HT-29 (cell line): ENCODE measurements at places on chromosomes 1 and 21. TPM values are rescaled to one million over a fixed set of nuclear protein-coding genes. Genes with fewer than 3 reads are reported as not detected.

DNA sequence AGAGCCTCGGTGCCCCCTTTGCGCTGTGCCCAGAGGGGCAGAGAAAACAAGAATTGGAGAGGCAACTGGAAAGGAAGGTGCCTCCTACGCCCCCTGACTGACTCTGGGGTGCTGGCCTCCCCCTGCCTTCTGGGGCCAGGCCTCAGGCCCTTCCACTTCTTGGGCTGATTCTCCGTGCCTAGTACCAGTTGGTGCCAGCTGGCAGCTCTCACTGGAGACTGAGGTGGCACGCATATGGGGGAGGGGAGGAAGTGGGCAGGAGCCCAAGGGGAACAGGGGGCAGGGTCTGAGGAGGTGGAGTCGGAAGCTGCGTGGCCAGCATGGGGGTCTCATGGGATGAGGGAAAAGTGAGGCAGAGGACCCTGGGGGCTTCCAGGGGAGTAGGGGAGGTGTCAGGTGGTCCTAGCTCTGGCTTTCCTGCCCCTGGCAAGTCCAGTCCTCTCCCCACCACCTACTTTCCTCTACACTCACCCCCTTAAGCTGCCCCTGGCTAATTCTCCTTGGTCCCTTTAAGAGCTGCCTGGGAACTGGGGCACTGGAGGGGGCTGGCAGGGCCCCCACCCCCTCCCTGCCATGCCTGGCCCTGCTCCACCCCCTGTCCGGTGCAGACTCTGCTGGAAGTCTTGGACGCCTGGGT, 6.5 kb upstream of the SEMA4A start:
- no peak for DNase-seq

DNA sequence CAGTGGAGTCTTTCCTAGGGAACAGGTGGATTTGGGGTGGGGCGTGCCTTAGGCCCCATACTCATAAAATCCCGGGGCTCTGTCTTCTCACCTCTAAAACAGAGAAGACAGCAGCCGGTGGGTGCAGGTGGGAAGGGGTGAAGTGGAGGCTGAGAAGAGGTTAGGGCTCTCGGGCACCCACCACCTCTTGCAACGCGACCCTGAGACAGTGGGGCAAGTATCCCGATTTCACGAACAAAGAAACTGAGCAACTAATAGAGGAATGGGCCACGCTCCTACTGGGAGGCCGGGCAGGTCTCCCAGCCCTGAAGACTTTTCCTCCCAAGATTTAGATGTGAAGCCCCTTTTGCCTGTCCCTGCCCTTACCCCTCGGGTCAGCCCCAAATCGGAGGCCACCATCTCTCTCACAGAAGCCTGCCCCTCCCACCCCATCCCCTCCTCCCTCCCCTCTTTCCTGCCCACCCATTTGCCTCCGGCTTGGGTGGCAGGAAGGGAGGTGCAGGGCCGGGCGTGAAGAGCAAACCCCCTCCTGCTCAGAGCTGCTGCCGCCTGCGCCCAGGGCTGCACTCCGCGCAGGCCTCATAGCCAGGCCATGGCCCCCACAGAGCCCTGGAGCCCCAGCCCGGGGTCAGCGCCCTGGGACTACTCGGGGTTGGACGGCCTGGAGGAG, at the start of gene GPR25:
Gene GPR25 (plus strand): TSS at position 536 of the 670 bp plus-strand sequence. CDS start 57 bp downstream, at position 593.
- DNase-seq = no peak

DNA sequence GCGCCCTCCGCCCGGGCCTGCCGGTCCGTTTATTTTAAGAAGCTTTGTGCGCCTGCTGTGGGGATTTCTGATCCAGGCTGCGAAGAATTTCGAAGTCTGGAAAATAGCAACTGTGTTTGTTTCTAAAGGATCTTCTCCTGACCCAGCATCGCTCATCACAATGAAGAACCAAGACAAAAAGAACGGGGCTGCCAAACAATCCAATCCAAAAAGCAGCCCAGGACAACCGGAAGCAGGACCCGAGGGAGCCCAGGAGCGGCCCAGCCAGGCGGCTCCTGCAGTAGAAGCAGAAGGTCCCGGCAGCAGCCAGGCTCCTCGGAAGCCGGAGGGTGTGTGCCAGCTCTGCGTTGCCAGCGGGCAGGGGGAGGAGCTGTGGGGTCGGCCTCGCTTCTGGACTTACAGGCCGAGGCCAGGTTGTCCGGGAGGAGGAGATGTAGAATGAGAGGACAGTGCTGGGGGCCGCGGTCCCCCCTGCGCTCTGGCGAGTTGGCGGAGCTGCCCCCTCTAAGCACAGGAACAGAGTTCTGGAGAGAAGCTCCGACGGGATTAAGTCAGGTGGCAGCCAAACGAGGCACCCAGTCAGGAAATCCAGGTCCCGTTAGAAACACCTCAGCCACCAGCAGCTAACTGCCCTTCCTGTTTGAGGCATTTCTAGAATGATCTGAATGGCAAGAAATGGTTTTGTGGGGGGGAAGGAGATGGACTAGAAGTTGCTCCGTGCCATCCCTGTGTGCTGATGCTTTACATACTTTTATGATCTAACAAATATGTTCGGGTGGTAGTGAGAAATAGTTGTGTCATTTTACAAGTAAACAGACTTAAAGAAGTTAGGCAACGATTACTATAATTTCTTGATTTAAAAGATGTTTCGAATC, 948 bp downstream of the TXLNA start:
- DNase-seq = peak; percentile 51

GRCh38 chr1:16187748-16188401, 24.6 kb downstream of the ARHGEF19 start:
- DNase-seq = peak; percentile 93

GRCh38 chr1:156233426-156234127, 8.4 kb upstream of the BGLAP start:
- DNase-seq = no peak

- no peak for DNase-seq
These were observed 80.1 kb upstream of the PTGFR start for GRCh38 chr1:78410643-78411042.

DNA sequence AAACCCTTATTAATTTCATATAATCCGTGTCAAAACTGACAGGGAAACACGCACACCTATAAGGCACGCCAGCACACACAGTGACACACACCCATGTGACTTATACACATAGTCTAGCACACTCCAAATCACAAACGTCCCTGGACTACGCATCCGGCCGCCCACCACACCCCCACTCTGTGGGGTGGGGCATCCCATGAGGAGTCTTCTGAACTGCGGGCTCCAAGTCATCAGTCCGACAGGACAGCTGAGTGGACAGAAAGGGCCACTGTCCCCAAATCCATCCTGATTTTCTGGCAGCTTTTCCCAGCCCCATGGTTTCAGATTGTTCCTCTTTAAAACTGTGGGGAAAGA, 829 bp downstream of the PEA15 start:
- peak; percentile 53 for DNase-seq

- no peak for DNase-seq
These were observed 9.3 kb upstream of the SLX9 start for GRCh38 chr21:44930543-44930981.

- DNase-seq = no peak
These were observed 23.1 kb upstream of the UMODL1 start for GRCh38 chr21:42047821-42048613.

DNA sequence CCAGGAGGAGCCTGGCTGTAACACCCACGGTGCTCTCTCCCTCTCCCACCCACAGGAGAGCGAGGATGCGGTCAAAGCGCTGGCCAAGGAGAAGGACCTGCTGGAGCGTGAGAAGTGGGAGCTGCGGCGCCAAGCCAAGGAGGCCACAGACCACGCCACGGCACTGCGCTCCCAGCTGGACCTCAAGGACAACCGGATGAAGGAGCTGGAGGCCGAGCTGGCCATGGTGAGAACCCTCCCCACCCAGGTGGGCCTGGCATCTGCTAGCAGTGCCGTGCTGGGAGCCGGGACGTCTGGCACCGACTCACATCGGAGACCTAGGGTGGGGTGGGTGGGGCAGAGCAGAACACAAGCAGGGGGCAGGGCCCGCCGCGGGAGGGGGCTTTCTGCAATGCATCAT, 109.6 kb upstream of the TMEM51 start:
- no peak for DNase-seq

- no peak for DNase-seq
These were observed 21.7 kb downstream of the CRYAA start for GRCh38 chr21:43190544-43190943.

DNA sequence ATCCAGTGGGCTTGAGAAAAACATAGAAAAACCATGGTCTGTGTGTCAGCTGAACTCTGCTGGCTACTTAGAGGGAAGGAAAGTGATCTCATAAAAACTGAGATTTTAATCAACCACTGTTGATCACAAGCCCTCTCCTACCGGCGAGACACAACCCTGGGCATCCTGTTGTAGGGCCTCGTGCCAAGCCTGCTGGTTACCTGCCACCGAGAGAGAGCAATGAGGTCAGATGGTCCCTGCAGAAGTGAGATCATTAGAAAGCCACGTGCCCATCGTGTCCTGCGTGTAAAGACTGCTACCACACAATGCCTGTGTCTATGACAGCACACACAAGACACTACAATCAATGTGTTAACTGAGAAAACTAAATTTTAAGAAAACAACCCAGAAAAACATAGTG, 41.7 kb upstream of the GPR153 start:
- no peak for DNase-seq

DNA sequence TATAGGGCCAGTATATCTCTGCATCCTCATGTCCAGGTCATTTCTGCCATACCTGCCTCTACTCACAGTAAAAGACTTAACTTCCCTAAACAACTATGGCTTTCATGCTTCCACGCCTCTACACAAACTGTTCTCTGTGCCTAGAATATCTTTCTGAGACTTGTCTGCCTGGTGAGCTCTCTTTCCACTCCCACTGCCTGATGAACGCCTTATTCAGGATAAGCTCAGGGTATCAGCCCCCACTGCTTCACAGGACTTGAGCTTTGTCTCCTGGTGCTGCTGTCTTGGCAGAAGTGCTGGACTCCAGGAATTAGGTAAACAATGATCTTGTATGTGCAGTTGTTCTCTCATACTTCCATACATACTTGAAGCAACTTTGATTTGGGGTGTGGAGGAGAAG, 4.8 kb upstream of the DDX20 start:
- DNase-seq = no peak

DNA sequence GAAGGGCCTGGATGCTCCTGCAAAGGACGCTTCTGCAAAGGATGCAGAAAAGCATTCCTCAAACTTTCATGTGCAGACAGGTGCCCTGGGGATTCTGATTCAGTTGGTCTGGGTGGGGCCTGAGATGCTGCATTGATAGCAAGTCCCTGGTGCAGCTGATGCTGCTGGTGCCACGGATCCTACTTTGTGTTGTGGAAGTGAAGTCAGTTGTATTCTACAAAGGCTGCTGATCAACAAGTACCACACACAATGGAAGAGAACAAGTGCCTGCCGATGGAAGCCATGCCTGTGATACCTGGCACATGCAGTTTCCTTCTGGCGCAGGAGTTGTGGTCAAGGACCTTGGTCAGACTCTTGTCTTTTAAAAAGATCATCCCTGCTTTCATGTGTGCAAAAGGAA, 478.8 kb downstream of the CAMTA1 start:
- DNase-seq = no peak

GRCh38 chr1:219773775-219774174, 154.6 kb downstream of the SLC30A10 start:
- DNase-seq = no peak

DNA sequence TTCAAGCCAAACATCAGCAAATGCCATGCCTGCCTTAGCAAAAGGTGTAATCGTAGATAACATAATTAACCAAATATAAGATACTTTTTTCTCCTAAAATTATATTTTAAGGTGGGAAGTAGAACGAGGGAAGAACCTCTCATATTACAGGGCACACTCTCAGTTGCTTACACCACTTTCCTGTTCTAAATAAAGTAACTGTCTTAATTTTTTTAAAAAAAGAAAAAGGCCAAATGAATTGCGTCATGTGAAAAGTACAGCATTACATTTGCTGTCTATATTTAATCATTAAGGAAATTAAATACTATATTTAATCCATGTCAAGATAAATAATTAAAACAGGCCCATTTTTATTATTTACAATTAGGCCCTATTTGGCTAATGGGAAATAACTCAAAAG, 23.7 kb downstream of the JAK1 start:
- DNase-seq = no peak

DNA sequence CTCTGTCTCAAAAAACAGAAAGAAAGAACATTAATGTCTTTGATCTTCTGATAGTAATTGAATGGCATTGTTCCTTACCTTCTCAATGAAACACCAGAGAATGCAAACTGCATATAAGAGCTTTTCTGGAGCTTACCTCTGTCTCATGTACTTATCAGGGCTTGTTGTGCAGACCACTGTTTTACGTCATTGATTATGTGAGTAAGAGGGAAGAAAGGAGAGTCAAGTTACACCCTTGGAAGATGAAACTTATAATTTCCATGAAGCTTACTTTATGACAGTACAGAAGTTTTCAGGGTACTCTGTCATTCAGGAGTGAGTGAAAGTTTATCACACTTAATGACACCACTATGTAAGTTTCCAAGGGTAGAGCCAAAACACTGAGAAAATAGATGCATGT, 49.0 kb upstream of the MAB21L3 start:
- DNase-seq = no peak

DNA sequence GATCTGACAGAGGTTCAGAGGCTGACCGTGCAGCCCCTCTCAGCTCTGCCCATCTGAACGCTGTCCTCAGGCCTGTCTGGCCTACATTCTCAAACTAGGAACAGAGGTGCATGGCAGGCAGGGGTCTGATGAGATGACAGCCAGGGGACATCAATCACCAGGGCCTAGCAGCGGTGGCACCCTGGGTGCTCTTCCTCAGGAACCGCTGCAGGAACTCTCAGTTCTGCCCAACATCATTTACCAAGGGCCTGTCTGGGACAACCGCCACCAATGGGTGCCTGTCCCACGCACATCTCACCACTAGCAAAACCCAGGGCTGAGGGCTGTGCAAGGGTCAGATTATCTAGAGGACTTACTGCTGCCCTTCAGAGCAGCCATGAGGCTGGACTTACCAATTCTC, 245.7 kb downstream of the TOMM20 start:
- DNase-seq = no peak

DNA sequence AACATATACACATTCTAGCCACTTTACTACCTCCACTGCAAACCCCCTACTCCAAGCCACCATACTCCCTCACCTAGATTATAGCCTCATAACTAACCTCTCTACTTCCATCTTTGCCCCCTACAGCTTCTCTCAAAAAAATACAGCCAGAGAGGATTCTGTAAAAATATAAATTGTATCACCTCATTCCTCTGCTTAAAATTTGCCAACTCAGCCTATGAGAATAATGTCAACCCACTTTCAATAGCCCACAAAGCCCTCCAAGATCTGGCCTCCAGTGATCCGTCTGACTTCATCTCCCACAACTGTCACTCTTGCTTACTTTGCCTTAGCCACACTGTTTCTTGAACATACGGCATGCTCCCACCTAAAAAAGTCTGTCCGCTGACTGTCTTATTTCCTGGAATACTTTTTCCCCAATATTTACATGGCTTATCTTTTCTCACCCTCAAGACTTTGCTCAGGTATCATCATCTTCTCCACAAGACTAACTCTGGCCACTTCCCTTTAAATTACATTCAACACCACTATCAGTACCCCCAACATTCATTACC, 21.5 kb downstream of the NME7 start:
- no peak for DNase-seq

GRCh38 chr1:239732770-239733169, 346.4 kb downstream of the CHRM3 start:
- no peak for DNase-seq

GRCh38 chr1:232655028-232655745, 25.3 kb upstream of the SIPA1L2 start:
- no peak for DNase-seq

- DNase-seq = no peak
These were observed 159.0 kb upstream of the COL6A1 start for GRCh38 chr21:45822429-45823099.

Gene SFPQ
- 166 and 167 TPM in 2 replicates for total RNA-seq

Gene LYSMD1
- total RNA-seq = 0.43 and 0.60 TPM in 2 replicates

Gene OLIG1
- total RNA-seq = not detected in 2 replicates

Gene C1orf167
- not detected in 2 replicates for total RNA-seq

Gene HTR6
- total RNA-seq = 0.42 TPM in 1 of 2 replicates, not detected in the other

Gene OR2T11
- not detected in 2 replicates for total RNA-seq

Gene MYCL
- total RNA-seq = 11.6 and 12.4 TPM in 2 replicates

Gene FCRL3
- total RNA-seq = not detected in 2 replicates

Gene ASAP3
- total RNA-seq = 3.1 and 4.3 TPM in 2 replicates

Gene DPT
- total RNA-seq = not detected in 2 replicates
